ENCODE measurements at places on chromosomes 3 and 15.

- DNase-seq: no peak
These were observed 191.2 kb upstream of the ARPP21 start for GRCh38 chr3:35448121-35448520.

- DNase-seq: no peak
These were observed 75.4 kb downstream of the PPM1L start for GRCh38 chr3:160831401-160831800.

DNA sequence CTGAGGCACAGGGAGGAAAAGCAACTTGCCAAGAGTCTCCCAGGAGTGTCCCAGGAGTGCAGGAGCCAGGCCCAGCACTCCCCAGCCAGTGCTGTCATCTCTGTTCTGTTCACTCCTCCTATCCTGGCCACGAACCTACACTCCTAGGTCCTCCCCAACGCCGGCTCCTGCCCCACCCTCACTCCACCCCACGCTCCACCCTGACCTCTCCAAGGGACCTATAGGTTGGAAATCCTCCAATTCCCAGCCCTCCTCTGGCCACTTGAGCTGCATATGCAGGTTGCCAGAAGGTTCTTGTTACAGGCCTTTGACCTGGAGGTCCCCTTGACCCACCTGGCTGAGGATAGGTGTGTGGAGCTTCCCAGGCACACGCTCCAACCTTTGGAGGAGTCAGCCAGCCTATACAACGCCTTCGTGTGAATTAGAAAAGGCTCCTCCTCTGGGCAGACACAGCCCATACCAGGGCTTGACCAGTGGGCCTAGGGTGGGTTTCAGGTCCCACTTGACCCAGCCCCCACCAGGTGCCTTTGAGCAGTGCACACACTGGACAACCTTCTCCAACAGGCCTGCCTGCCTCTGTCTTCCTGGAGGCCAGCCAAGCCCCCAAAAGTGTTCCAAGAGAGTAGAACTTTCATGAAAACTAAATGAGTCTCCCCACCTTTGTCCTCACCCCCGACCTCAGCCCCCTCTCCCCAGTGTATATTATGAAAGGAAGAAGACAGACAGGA, 167.2 kb upstream of the TLE3 start:
- DNase-seq: no peak

- no peak for DNase-seq
These were observed 123.2 kb downstream of the MFSD1 start for GRCh38 chr3:158925021-158925420.

DNA sequence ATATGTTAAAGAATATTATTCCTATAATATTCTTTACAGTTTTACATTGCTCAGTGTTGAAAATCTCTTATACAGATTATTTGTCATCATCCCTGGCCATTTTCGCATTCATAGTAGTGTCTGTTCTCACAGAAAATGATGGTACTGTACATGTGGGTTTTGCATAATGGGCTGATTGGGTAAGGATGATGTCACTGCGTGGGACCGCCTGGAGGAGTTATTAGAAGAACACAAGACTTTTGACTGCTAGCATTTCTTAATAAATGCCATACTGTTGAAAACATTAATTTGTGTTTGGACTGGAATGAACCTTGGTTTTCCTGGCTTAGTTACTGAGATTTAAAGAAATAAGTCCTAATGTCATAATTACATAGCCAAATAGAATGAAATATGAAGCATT, 20.3 kb downstream of the LRCH3 start:
- DNase-seq: peak; percentile 80

DNA sequence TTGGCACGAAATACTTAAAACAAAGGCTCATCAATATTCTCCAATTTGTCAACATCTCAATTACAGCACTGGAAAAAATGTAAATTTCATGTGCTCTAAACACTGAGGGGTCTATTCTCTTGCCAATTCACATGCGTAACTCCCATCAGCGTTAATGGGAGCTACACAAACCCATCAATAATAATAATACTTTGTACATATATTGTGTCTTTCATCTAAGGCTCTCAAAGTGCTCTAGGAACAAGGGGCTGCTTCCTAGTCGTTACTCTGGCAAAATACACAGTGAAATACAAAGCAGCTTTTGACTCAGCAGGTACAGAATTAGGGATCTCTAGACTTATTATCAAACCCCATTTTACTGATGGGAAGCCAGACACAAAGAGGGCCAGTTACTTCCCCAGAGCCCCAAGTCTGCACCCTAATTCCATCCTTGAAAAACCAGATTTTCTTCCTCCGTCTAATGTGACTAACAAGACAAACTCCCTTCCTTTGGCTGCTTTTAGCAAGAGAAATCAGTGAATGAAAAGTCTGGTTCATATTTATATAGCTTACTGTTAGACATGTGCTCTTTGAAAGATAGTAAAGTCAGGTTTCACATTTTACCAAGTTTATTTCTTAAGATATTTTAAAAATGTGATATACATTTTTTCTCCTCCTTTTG, 20.0 kb downstream of the MEIS2 start:
- DNase-seq: no peak

DNA sequence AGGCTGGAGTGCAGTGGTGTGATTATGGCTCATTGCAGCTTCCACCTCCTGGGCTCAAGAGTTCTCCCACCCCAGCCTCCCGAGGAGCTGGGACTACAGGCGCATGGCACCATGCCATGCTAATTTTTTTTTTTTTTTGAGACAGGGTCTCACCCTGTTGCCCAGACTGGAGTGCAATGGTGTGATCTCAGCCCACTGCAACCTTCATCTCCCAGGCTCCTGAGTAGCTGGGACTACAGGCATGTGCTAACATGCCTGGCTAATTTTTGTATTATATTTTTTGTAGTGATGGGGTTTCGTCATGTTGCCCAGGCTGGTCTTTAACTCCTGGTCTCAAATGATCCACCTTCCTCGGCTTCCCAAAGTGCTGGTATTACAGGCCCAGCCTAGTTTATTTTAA, 4.0 kb downstream of the TEX9 start:
- DNase-seq: no peak
